Hematopoietic multipotent progenitor cell treated with erythropoietin and hydrocortisone succinate and interleukin-3 and kit ligand, for 15 days (in vitro differentiated cells): ENCODE measurements at places on chromosomes 5 and 9.

DNA sequence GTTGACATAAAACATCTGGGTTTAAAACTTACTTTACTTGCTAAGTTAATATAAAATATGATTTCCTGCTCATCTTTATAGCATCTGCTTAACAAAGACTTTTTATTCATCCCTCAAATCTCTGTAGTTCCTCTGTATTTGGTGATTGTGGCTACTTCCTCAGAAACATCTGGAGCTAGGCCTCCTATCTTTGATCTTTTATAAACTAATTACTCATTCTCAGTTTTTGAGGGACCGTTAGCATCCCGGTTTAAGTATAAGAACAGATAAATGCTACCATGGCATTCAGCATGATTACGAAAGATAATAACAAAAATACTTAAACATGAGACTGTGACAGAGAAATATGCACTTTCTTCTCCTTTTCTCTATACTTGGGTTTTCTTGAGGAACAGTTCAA lies 85.3 kb downstream of the SLC38A9 start:
- DNase-seq: no peak

GRCh38 chr9:91710158-91710557 lies 239.9 kb downstream of the ROR2 start:
- DNase-seq: no peak

- no peak for DNase-seq
Observed at GRCh38 chr5:36644727-36645126, 38.3 kb downstream of the SLC1A3 start.

GRCh38 chr9:124511891-124512805 lies 4.9 kb upstream of the NR5A1 start:
- DNase-seq: peak; percentile 18

DNA sequence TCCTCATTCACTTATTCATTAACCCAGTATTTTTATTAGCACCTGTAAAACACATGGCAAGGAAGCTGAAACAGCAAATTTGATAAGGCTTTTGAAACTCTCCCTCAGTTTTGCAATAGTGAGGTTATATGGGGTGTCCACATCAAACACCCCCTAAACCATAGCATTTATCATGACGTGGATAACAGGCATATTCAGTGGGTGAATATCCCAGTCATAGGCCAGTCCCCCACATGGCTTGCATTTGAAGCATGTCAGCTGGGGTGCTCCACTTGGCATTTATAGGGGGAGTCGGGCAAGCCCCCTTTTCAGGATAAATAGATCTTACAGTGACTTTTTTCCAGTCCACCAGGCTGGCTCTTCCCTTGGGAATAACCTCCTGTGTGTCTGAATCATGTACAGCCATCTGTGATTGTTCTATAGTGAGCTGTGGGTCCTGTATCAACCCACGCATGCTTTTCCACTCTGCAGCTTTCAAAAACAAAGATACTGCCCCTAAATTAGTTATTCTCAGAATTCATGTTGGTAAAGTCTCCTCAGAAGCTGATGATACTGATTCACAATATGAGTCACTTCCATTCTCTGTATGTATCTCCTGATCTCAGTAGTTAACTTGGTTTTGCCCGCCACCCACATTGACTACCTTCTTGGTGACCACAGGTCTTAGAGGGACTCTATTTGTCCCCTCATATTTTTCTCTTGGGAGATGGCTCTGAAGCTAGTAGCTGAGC lies 84.4 kb upstream of the SPIN1 start:
- DNase-seq: no peak

DNA sequence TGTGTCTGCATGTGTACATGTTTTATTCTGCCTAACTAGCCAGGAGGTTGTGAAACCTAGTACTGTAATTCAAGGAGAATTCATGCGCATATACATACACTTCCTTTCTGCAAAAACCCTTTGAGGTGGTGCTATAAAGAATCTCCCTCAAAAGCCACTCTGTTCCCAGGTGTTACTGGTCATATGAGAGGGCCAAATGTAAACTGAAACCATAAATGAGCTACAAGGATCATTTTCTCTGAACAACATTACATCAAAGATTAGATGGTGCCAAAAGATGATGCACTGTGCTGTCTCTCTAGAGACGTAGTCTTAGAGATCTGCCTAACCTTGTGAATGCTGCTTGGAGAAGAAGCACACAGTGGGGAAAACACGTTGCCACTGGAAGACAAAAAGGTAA lies 15.7 kb downstream of the NREP start:
- no peak for DNase-seq

DNA sequence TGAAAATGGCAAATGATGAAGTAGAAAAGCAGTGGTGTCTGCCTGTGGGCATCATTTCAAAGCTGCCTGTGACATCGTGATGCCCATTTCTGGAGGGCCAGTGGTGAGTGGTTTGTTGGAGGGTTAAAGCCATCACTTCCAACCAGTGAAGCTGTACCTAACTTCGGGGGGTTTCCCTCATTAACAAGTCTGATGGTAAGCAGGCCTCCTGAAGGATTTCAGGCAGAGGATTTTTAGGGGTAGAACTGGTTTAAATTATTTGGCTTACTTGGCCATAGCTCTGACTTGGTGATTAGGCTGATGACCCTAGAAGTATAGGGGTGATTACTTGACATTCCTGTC lies 10.7 kb downstream of the TNFAIP8 start:
- DNase-seq: no peak

DNA sequence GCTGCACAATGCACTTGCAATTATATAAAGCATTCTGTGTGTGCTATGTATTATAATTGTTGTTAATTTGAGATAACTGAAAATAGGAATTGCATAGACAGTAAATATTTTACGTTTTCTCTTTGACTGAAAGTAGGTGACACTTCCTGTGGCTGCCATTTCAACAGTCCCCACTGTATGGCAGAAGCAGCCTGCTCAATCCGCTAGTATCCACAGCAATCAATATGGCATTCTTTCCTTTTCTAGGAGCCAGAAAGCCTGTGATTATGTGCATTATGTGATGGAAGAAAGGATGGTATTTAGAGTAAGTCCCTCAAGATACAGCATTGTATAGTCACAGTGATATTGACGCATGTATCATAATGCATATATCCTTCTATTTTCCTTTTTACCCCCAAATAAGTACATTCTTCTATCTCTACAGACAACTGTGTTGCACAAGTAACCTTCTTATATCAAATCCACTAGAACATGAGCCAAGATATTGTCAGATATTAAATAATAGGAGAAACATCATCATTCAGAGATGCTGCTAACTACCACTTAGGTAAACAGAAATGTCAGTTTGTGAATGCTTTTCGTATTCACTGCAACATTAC lies 59.7 kb downstream of the CARTPT start:
- DNase-seq: no peak

GRCh38 chr9:130426467-130426773 lies 18.3 kb upstream of the ASS1 start:
- DNase-seq: no peak

DNA sequence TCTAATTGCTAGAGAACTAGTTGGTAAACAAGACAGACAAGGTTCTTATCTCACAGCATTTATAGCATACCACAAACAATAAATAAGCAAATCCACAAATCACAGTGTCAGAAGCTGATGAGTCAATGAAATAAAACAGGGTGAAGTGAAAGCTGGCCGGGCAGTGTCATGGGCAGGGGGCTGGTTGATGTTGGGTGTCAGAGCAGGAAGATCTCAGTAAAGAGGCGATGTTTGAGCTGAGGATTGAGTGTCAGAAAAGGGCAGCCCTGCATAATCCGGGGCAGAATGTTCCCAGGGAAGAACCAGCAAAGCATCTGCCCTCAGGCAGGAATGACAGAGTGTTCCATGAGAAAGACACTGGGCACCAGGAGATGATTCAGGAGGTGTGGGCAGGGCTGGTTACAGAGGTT lies 183.4 kb downstream of the GOLPH3 start:
- DNase-seq: no peak

- DNase-seq: no peak
Observed at GRCh38 chr5:81363093-81363871, 30.7 kb downstream of the ACOT12 start.

DNA sequence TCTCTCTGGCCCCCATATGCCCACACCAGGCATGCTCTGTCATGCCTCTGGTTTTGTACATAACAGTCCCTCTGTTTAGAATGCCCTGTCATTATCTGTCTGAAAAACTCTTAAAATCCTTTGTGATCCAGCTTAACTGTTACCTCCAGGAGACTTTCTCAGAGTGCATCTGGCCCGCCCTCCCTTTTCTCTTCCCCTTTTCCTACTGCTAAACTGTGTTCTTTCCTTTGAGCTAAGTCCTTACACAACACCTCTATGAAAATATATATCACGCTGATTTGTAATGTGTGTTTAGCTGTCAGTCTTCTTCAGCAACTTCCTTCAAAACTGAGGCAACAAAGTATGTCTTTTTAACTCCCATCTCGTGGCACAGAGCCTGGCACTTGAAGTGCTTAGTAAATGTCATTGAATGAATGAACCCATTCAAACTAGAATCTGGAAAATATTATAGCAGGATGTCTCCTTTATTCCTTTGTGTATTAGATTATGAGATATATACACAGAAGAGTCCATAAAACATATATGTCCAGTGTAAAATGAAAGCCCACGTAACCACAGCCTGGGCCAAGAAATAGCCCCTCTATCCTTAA lies 166.2 kb upstream of the KLF9 start:
- DNase-seq: no peak

- peak; percentile 59 for DNase-seq
Observed at GRCh38 chr9:104993291-104993963, 65.5 kb upstream of the ABCA1 start.

DNA sequence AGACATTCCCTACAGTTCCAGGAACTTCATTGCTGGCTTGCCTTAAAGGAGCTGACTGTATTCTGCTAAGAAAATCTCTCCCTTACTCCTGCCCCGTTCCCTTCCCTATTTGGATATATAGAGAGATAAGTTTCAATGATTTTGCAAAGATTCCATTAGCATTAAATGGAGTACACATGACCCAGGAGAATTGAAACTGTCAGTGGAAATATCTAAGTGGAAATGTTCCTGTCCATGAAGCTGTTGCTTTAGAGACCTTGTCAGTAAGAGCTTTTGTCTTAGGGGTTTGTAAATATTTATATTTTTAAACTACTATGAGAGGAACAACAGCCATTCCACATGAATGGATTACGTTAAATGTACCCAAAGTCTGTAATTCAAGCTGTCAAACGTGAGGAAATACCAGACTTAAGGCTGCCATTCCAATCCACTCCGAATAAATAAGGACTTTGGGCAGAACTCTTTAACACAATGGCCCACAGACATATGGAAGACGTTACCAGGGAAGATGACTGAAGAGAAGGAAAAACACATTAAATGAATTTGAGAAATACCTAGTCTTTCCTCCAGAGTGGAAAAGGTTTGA lies 387.1 kb upstream of the PAPPA start:
- no peak for DNase-seq

GRCh38 chr9:88821033-88821745 lies 170.1 kb upstream of the S1PR3 start:
- no peak for DNase-seq

- DNase-seq: no peak
Observed at GRCh38 chr5:2383698-2384065, 367.8 kb downstream of the IRX2 start.

GRCh38 chr5:119418606-119419100 lies 33.6 kb upstream of the HSD17B4 start:
- DNase-seq: no peak

DNA sequence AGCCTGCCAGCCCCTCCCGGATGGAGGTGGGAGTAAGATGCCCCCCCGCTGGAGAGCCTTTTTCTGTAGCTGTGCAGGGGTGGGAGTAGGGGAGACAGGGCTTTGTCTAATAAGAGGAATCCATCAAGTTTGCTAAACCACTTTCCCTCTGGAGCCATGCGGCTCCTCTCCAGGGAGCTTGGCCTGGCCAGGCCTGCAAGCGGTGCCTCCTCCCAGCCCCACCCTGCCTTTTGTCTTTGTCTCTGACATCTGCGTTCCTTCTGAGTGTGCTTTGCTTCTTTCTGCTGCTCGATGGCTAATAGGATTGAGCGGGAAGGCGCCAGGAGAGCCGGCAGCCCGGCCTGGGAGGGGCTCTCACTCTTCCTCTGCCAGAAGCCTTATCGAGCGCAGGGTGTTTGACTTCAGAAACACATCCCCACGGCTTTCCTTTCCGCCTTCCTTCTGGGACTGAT lies 26.7 kb upstream of the FCN1 start:
- DNase-seq: no peak

DNA sequence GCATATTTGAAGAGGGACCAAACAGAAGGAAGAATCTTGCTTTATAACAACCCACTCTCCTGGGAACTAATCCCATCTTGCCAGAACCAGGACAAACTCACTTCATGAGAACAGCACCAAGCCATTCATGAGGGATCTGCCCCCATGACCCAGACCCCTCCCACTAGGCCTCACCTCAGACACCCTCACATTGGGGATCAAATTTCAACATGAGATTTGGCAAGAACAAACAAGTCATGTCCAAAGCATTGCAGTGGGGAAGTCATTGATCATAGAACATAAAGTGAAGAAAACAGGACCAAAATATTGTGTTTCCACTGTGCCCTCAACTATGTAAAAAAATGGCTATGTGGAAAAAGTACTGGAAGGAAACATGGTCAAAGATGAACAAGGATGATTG lies 43.9 kb downstream of the MAP1B start:
- DNase-seq: no peak

GRCh38 chr5:133967698-133968203 lies 674 bp downstream of the C5orf15 start:
- peak; percentile 38 for DNase-seq
